ENCODE measurements at places on chromosomes 3 and 15.

- DNase-seq = no peak
Observed at GRCh38 chr3:177569193-177569592, 371.9 kb upstream of the TBL1XR1 start.

GRCh38 chr15:58510715-58511598, 79.2 kb downstream of the LIPC start:
- DNase-seq = peak; percentile 26

DNA sequence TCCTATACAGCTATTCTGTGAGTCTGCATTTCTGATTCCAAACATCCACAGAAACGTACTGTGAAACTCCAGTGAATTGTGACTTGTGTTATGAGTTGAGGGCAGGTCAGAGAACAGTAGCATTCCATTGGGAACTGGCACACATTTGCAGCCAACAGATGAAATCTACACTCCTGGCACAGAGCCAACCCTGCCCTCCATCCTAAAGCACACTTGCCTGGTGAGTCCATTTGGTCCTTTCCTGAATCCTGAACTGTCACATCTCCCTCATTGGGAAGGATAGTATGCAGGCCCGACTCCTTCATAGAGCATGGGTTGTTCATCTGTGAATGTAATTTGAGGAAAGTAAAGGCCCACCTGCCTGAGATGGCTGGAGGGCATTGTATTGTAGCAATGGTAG, 314.3 kb upstream of the RASGRP1 start:
- no peak for DNase-seq

DNA sequence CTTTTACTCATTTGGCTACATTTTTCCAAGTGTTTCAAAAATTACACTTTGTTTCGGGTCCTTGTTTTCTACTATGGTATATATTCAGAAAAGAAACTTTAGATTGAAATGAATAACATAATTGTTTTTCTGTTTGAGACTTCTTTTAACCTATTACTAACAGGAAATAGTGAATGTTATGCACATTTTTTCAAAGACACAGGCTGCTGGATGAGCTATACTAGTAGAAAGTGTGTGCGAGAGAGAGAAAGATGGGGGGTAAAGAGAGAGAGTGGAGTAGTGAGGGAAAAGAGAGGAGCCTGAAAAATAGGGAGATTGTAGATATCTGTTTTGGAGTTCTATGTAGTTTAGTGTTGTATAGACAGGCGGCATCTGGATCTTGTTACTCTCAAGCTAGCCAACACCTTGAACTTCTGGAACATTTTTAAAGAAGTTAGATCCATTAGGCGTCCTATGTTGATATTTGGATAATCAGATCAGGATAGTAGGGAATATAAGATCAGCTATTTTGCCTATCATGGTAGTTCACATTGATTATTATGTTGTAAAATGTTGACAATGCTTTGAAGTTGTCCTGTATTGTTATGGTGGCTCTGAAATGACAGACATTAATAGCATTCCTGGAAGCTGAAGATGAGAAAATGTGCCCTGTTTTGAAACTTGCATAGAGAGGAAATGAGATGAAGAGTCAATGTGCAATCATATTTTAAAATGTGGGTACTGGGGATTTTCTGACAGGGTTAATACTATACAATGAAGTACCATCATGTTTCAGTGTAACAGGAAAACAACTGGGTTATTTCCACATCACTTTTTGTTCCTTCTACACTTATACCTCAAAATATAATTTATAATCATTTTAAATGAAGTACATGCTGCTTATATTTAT, 2.6 kb downstream of the RBMS3 start:
- DNase-seq = peak; percentile 40

GRCh38 chr3:28940530-28940929, 340.3 kb upstream of the RBMS3 start:
- peak; percentile 97 for DNase-seq

GRCh38 chr3:140117096-140117526, 182.1 kb downstream of the CLSTN2 start:
- peak; percentile 7 for DNase-seq

DNA sequence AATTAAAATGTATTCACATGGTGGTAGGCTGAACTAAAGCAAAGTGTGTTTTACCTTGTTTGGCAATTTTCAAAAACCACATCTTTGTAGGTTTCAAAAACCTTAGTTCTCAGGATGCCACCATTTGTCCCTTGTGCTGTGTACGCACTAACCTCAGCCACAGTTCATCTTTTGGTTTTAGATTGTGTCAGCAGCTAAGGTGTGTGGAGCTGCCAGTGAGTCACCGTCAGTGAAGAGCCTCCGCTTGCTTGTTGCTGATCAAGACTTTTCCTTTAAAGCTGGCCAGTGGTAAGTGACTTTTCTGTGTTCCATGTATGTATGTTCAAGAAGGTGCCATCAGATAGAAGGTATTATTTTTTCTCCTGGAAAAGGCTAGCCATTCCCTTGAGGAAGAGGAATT, 21.1 kb downstream of the OXNAD1 start:
- DNase-seq = no peak

DNA sequence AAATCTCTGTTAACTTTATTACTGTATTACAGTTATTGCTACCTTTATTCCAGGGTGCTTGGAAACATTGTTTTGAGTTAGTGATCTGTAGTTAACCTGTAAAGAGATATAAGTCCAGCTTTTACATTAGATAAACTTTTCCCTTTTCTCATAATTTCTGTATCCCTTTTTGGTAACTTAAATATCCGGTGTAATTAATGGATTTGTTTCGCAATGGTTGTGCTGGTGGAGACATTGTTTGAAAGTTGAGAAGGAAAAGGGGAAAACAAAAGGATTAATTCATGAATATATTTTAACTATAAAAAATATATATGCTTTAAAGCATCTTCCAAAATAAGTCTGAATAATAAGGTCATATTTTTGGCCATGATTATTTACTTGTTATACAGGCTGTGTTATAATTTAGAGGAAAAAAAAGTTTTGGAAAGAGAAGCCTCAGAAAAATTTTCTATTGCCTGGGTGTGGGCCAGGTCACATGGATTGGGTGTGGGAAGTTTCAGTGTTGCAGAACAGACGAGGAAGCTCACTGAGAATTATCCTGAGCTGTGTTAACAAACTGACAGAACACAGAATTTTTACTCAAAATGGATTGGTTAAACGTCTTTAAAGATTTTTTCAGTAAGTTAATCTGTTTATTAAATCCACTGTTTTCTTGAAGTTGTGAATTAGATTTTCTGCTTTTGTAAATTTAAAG, 27.7 kb upstream of the IL20RB start:
- DNase-seq = no peak

DNA sequence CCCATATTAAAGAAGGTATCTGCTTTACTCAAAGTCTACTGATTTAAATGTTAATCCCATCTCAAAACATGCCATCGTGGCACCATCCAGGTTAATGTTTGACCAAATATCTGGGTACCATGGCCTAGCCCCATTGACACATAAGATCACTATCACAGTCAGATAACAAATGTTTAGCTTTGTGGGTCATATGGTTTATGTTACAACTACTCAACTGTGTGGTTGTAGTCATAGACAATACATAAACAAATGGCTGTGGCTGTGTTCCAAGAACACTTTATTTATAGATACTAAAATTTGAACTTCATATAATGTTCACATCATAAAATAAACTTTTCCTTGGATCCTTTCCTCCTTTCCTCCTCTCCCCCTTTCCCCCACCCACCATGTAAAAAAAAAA, 9.8 kb upstream of the SNRPN start:
- no peak for DNase-seq

DNA sequence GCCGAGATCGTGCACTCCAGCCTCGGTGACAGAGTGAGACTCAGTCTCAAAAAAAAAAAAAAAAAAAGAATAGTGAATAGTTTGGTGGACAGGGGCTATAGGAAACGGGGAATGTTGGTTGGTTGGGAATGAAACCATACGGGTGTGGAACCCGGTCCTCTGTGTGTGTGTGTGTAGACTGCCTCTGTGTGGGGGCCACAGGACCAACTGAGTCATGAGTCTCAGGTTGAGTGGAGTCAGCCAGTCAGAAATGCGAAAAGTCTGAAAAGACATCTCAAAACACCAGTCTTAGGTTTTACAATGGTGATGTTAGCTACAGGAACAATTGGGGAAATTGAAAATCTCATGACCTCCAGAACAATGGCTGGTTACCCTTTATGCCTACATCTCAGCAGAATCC, 44.5 kb downstream of the ZDHHC19 start:
- DNase-seq = no peak

GRCh38 chr3:16460273-16460672, 53.2 kb downstream of the RFTN1 start:
- DNase-seq = no peak

DNA sequence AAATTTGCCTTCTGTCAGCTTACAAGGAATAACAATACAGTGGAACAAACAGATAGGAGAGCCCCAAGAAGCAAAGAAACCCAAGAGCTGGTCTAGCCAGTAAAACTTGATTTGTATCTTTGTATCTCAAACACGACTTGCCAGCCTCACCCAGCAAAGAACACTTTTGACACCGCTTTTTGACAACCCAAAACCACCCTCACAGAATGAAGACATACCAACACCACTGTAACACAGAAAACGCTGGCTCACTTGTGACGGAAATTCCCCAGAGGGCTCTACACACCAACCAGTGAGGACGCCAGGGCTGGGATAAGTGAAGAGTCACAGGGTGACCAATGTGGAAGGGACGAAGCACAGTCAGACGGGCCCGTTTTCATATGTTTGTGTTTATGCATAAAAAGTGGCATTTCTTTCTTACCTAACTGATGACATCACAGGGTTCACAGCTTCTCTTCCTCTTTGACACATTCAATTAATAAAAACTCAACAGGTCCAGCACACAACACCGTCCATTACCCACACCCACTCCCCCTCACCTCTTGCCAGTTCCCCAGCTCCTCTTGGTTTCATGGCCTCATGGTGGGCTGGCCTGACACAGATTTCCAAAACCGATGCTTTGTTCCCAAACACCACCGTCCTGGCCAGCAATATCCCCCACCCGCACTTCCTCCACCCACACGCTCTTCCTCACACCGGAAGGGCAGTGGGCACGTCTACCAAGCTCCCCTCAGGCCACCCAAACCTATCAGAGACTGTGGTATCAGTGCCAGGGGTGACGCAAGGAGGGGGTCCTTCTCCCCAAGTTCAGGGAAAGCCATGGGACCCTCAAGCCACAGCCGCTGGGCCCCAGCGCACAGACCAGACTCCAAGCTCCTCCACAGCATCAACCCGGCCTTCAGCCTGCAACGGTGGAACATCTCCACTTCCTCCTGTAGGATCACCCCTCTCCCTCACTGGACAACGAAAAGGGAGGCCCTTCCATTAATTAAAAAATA, 94.2 kb downstream of the ADAMTS17 start:
- DNase-seq = no peak

DNA sequence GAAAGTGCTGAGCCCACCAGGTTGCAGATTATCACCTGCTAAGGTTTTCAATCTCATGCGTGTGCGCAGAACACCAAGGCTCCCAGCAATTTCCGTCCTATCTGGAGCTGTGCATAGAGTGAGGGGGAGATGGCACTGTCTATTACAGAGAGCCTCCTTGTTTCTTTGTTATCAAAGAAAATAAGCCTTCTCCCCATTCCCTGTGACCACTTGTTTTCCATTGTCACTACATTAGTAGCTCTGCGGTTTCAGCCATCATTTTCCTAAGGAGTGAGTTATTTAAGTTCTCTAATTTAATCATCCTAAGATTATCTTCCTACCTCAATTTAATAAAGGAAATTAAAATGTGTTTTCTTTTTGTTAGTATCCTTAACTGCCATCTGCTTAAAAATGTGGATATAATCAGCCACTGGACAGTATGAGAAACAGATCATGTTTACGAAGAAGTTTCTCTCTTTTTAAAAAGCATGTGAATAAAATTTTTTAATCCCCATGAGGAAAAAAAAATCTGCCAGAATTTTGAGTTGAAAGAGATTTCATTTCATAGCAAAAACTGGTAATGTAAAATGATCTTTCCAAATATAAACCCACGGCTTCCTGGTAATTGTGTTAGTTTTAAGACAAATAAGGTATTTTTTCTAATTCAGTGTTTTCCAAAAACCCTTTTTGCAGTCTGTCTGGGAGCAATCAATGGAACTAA, 172.3 kb upstream of the UBE2E1 start:
- DNase-seq = no peak

GRCh38 chr15:33005582-33005981, 188.9 kb downstream of the FMN1 start:
- DNase-seq = no peak

DNA sequence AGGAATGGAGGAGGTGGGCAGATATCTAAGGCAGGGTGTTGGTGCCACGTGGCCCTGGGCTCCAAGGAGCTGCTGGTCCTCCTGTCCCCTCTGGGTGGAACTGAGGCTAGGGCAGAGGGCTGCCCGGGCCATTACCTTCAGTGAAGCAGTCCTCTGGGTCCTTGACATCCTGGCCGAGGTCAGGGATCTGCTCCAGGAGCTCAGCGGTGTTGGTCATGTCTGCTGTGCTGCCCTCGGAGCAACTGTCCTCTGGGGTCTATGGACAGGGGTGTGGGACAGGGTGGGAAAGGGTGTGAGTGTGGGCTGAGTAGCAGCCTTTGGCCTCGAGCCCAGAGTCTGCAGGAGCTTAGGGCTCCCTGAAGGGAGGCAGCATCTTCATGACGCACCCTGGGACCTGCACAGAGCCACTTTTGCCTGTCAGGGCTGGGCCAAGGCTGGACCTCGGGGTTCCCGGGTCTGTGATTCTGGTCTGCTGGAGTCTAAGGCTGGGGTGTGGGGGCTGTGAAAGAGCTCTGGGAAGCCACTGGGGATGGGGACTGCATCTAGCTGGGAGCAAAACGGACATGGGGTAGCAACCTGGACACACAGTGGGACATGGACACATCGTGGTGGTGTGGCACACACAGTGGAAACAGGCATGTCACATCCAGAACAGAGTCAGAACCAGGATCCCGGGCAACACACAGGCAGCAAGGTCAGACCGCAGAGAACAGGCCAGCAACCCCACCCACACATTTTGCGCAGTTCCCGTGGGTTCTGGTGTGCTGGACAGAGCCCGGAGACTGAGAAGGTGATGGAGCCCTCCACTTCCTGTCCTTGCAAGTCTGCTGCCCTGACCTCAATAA, 72.7 kb downstream of the SCN5A start:
- no peak for DNase-seq

- DNase-seq = no peak
Observed at GRCh38 chr3:38611866-38612265, 37.6 kb downstream of the SCN5A start.

DNA sequence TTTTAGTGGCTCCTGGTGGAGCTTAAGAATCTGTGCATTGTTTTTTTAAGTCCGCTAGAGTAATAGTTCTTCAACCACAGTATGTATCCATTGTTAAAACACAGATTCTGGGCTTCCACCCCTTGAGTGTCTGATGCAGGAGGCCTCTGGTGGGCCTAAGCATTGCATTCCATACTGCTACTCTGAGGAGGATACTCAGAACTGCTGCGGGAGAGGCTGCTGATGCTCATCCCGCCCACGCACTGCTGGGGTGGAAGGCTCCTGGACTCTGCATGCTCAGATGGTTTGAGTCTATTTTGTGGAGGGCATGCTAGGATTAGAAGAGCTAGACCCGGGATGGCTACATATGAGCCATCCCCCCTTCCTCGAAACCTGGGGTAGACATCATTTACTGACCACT, 74.4 kb downstream of the THSD4 start:
- DNase-seq = peak; percentile 50

DNA sequence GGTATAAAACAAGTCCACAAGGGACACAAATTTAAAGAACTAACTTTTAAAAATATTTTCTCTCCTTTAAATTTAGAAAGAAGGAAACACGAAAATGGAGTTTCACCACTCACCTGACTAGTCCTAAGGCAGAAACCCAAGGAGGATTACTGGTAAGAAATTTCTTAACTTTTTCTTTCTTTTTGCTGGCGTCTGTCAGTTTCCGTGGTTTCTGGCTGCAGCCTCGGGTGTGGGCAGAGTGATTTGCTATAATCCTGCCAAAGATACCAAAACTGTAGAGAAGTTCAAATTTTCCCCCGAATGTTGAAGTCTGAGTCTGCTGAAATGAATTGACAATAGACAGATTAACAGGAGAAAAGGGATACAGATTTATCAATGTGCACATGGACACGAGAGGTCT, 843.6 kb upstream of the ALCAM start:
- DNase-seq = peak; percentile 21

All from astrocyte of the hippocampus (primary cell).